ENCODE measurements at places on chromosomes 7 and 10.

DNA sequence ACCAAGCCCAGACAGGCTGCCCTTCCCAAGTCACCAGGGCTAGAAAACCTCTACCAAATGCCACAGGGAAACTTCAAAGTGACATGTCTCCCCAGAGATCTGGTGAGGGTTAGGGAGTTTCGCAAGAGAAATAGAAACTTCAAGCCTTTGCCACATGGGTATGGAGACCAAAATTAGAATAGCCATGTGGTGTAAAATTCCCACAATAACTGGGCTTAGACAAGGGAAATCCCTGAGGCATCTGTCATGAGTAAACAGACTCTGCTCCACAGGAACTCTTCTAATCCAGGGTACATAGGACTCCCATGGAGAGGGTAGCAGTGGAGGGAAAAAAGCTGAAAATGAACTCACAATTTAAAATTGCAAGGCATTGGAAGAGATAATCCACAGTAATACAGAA is 14.3 kb downstream of the ADAM12 start:
- DNase-seq, result no peak

DNA sequence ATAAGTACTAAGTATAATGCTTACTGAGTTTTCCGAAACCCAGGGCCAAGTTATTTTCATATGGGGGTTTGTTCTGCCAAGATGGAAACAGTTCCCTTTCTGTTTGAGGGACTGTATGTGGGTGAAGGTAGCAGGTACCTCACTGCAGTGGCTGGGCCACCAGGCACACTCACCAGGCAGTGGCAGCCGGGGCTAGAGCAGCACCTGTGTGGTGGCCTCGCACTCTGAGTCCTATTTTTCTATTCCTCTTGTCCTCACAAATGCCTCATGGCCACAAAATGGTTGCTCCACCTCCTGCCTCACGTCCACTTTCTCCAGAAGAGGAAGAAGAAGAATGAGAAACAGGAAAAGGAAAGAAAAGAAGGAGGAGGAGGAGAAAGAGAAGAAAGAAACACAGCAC is 167.3 kb upstream of the SHH start:
- no peak for DNase-seq

- no peak for DNase-seq
These were observed 51.6 kb upstream of the FHIP2A start for GRCh38 chr10:114770009-114770408.

DNA sequence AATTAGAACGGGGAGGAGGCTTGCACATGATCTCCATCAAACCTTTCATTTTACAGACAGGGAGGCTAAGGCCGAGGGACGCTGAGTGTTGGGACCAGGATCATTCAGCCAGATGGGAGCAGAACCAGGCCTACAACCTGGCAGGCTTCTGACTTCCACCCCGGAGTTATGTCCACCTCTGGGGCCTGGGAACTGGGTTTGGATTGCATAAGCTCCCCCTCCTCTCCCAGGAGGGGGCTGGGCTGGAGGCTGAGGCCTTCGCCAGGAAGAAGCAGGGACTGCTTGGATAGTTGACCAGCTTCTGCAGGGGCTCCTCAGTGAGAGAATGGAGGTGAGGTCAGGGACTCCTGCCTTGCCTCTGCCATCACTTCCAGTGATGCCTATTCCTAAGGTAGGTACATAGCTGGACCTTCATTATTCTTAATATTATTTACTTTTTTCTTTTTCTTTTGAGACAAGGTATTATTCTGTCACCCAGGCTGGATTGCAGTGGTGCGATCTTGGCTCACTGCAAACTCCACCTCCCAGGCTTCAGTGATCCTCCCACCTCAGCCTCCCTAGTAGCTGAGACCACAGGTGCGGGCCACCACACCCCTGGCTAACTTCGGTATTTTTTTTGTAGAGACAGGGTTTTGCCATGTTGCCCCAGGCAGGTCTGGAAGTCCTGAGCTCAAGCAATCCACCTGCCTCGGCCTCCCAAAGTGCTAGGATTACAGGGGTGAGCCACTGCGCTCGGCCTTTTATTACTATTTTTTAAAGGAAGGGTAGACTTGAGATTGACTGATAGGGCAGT is 1.3 kb downstream of the SNX10 start:
- DNase-seq, result no peak

DNA sequence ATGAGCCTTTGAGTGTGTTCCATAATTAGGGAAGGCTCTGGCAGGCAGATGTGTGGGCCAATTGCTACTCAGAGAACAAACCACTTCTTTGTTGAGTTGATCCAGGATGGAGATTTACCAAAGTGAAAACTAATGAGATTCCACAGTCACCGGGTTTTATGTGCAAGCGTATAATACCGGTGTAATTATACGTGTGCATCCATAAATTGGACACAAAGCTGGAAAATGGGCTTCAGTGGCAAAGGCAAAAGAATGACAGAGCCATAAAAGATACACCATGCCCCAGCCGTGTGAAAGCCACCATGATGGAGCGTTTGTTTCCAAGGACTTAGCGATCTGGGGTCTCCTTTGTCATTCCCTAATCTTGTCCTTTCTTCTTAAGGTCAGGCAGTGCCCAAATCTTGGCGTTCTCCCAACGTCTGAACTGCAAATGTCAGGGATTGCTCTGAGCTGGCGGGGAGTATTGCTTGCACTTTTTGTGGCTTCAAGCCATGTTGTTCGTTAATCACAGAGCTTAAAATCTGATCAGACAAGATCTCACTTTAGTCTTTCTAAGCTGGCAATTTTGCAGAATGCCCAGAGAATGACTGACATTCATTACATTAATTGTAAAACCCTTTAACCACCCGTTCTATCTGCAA is 70.1 kb downstream of the NPTX2 start:
- no peak for DNase-seq

DNA sequence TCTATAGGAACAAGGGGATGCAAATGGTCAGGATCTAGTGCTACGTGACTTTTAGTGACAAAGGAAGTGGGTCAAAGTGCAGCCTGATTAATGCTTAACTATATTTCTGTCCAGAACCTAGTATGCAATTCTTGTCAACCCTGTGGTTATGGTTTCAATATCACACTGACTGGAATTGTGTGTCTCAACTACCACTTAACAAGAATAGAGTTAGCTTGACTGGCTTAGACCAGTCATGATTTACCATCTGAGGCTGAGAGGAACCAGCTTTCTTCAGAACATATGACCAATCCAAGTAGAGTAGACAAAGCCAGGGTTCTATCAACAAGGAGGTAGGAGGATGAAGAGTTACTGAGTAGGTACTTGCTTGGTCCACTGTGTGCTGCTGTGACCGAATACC is 54.4 kb downstream of the MYPN start:
- no peak for DNase-seq

GRCh38 chr7:151387161-151388006 is 22.5 kb downstream of the WDR86 start:
- DNase-seq, result no peak

DNA sequence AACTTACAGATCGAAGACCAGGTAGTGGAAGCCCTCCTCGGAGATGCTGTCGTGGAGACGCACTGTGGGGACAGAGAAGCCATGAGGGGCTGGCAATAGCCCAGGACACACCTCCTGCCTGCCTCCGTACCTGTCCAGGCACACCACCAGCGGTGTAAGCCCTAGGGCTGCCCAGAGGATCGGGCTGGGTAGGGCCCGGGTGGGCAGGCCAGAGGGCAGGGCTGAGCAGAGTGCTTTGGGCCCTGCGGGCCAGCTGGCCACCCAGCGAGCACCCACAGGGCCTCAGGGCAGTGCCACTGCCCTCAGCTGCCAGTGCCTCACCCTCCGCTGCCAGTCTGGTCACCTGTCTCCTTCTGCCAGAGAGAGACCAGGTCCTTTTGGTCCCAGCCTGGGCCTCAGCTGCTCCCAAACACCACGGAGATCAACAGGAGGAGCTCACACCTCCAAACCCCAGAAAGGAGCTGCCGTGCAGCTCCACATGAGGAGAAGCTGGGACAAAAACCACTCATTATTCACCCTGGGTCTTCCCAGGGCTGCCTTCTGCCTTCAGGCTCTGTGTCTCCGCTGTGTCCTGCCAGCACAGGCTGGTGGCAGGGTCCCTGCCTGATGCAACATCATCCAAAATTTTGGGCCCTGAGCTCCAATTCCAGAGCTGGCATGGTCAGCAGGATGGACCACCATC is 58.2 kb downstream of the YKT6 start:
- no peak for DNase-seq

GRCh38 chr7:151264615-151265014 is 16.1 kb upstream of the SMARCD3 start:
- DNase-seq, result no peak

DNA sequence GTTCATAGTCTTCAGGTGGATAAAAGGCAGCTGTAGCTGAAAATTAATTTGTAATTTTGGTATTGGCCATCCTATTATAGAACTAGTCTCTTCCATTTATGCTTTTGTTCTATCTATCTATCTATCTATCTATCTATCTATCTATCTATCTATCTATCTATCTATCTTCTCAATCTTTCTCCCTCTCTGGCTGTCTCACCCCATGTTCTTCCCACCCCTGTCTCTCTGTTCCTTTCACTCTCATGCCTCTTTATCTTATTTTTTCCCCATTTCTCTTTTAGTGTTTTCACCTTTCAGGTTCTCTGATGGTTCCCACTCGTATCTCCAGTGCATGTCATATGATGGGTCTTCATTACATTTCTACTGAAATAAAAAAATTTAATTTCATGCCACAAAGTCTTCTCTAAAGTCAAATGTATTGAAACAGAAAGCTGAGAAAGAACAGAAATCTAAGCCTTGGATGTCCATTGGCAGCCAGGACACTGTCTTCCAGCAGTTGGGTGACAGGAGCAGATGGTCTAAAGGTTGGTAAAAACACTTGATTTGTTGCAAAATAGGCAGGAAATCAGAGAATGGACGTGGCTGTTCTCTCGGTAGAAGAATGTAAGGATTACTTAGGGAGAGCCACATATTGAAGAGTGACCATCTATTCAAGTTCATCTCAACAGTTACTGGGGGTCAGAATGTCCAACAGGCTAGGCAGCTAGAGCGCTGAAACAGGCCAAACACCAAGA is 127.0 kb downstream of the RELN start:
- DNase-seq, result no peak

GRCh38 chr7:104933521-104933988 is 80.5 kb upstream of the KMT2E start:
- no peak for DNase-seq

- no peak for DNase-seq
These were observed 288.5 kb downstream of the TCERG1L start for GRCh38 chr10:131022981-131023380.

GRCh38 chr7:13904007-13904406 is 85.5 kb downstream of the ETV1 start:
- no peak for DNase-seq

- DNase-seq, result no peak
These were observed 52.4 kb downstream of the NOC3L start for GRCh38 chr10:94310369-94310768.

DNA sequence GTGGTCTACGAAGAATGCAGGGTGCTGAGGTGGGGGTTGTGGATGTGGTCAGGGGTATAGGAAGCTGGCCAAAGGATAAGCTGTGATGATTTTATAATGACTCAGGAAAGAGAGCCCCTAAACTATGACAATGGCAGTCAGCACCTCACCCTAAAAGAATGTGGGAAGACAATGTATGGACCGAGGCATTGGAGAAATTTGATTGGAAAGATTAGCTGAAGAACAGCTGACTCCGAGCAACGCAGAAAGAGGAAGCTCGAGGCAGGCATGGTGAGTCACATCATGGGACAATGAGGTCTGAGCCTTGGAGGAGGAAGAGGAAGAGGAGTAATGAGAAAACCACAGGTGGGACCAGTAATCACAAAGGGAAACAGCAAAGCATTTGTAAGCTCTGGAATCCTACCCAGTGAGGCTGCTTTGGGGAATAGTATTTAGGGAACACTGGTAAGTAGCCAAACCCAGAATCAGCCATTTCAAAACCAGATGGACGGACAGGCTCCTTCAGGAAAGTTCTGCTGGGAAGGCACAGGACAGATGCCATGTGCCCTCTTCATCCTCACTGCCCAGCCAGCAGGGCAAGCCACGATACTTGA is 295.4 kb downstream of the PRPF18 start:
- no peak for DNase-seq

- DNase-seq, result no peak
These were observed 6.7 kb upstream of the POLR1F start for GRCh38 chr7:19715499-19715898.

GRCh38 chr10:132992433-132993215 is 50.3 kb upstream of the CFAP46 start:
- DNase-seq, result no peak

- DNase-seq, result no peak
These were observed 1.5 kb downstream of the SEM1 start for GRCh38 chr7:96707901-96708774.

- DNase-seq, result no peak
These were observed 22.9 kb upstream of the ANTXRL start for GRCh38 chr10:46263831-46264268.

GRCh38 chr10:72370201-72370722 is 15.5 kb upstream of the DNAJB12 start:
- DNase-seq, result no peak

DNA sequence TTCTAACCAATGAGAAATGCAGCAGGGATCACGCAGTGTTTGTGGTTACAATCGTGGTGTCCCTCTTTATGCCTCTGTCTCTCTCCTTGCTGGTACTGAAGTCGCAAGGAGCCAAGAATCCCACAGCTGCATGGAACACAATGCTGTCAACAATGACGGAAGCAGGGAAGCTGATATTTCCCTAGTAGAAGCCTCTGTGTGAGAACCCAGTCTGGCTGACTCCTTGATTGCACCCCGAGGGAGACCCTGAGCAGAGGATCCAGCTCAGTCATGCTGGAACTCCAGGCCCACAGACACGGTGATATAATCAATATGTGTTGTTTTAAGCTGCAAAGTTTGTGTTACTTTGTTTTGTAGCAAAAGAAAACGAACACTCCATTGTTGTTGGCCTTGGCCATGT is 677.9 kb downstream of the PARD3 start:
- DNase-seq, result no peak

DNA sequence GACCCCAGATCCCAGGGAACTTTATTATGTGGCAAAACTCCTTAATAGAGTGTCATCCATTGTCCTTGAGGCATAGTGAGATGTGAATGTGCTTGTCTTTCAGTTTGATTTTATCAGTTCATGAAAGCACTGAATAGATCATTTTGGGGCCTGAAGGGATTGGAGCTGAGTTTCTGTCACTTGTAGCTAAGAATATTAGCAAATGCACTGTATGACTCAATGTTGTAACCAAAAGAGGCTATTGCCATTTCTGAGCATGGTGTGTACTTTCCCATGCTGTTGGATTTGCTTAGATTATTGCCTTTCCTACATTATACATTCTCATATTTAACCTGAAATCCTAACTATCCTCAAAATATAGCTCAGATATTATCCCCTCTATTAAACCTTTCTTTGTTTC is 130.4 kb downstream of the PRKG1 start:
- no peak for DNase-seq

GRCh38 chr7:153858355-153858754 is 193.8 kb upstream of the DPP6 start:
- no peak for DNase-seq

- DNase-seq, result no peak
These were observed 82.2 kb downstream of the VOPP1 start for GRCh38 chr7:55490099-55490498.

Measured in GOT3 (cell line).